Ovary (tissue), 10 donors: ENCODE measurements at places on chromosomes 5 and 9. TPM values are rescaled to one million over a fixed set of nuclear protein-coding genes. Genes with fewer than 3 reads are reported as not detected.

ATOX1 gene
- total RNA-seq: 43.4 TPM

HAVCR2 gene
- total RNA-seq: 4.9 TPM

CDKN2B gene
- 1.3 TPM for total RNA-seq

GPX3 gene
- 292 TPM for total RNA-seq

C9 gene
- total RNA-seq: not detected

TMEM174 gene
- total RNA-seq: not detected

DNAH5 gene
- 0.40 TPM for total RNA-seq

N4BP3 gene
- 0.48 TPM for total RNA-seq

ADCY2 gene
- total RNA-seq: 15.0 TPM

PLAC8L1 gene
- total RNA-seq: 0.78 TPM

PCDHGA1 gene
- 1.0 TPM for total RNA-seq

PRKACG gene
- total RNA-seq: not detected

SPATA31E1 gene
- not detected for total RNA-seq

FST gene
- total RNA-seq: 9.8 TPM

TENT4A gene
- 29.6 TPM for total RNA-seq

DBH gene
- total RNA-seq: not detected

WNK2 gene
- 17.1 TPM for total RNA-seq

TRPM3 gene
- total RNA-seq: 5.7 TPM

SLC6A19 gene
- 1.5 TPM for total RNA-seq

WNT8A gene
- not detected for total RNA-seq

PCDHA13 gene
- total RNA-seq: 0.92 TPM

RNF224 gene
- not detected for total RNA-seq

FCN2 gene
- total RNA-seq: 0.56 TPM

PCDHGA7 gene
- 6.8 TPM for total RNA-seq

PSD2 gene
- total RNA-seq: 0.17 TPM

MACROH2A1 gene
- 88.1 TPM for total RNA-seq

POU5F2 gene
- total RNA-seq: 1.1 TPM

GZMA gene
- 0.56 TPM for total RNA-seq

LRRTM2 gene
- 0.11 TPM for total RNA-seq

LCN9 gene
- total RNA-seq: not detected

SEMA4D gene
- total RNA-seq: 11.1 TPM

MORN5 gene
- 0.63 TPM for total RNA-seq

PCDHB3 gene
- total RNA-seq: 2.5 TPM

ORM1 gene
- total RNA-seq: 0.30 TPM

TAL2 gene
- total RNA-seq: not detected

HMMR gene
- total RNA-seq: 0.11 TPM
